Prostate gland (tissue), 2 donors: ENCODE measurements at places on chromosomes 6 and 20. TPM values are rescaled to one million over a fixed set of nuclear protein-coding genes. Genes with fewer than 3 reads are reported as not detected.
A peak's percentile ranks its signal among the peaks of the same experiment; 100 is the strongest.

GRCh38 chr6:36616893-36617521 lies 22.8 kb downstream of the SRSF3 start:
- peak; percentile 79 for DNase-seq

- peak; percentile 67 for DNase-seq
Observed at GRCh38 chr20:20710443-20711315, 1.8 kb downstream of the RALGAPA2 start.

DNA sequence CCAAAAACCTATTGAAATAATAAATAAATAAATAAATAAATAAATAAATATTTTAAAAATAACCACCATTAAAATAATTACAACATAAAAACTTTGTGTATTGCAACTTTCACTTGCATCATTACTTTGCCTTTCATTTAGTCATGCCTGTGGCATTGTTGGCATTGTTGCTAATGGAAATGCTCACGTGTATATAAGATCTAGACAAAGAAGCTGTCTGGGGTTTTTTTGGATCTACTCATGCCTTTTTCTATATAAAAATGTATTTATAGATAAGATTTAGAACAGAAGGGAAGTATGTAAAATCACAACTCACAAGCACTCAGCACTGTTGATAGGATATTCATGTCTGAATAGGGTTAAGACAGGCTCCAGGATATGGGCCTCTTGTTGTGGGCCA lies 27.9 kb downstream of the GFRA4 start:
- no peak for DNase-seq

- peak; percentile 53 for DNase-seq
Observed at GRCh38 chr20:48658505-48658904, 169.3 kb downstream of the PREX1 start.

- no peak for DNase-seq
Observed at GRCh38 chr6:67889682-67889995, 745.4 kb upstream of the ADGRB3 start.

GRCh38 chr6:99334526-99335127 lies 14.8 kb downstream of the FAXC start:
- DNase-seq = peak; percentile 28

GRCh38 chr6:135832166-135832565 lies 19.3 kb upstream of the PDE7B start:
- DNase-seq = no peak

- no peak for DNase-seq
Observed at GRCh38 chr6:140833408-140833807, 1299.3 kb upstream of the GJE1 start.

DNA sequence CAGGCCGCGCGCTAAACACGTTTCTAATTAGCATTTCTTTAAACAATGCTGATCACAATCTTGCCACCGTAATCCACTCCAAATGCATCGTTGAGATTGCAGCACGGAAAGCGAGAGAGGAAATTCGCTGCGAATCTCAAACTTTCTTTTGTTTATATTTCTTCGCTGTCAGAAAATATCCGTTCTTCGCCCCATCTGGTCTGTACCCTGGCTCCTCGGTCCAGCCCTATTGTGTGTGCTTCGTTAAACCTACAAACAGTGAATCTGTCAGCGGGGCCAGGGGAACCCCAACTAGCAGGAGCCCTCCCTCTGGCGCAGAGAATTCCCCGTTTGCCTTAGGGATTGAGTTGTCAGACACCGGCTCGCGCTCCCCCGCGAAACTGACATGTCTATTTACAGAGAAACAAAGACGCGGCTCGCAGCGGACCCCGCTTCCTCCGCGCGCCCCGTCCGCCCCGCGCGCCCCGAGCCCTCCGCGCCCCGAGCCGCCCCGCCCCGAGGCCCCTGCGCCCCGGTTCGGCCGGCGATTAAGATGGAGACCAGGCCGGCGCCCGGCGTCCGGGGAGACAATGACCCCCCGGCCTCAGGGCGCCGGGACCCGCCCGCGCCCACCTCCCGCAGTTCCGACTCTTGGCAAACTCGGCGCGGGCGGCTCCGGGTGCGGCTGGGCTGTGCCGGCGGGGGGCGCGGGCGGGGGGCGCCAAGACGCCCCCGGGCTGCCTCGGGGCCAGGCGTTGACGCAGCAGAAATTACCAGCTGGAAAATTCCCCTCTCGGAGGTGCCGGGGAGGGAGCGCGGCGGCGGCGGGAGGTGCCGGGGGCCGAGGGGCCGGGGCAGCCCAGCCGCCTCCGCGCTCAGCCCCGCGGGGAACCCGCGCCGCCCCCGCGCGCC lies 874 bp downstream of the ZBTB46 start:
- DNase-seq = no peak

- DNase-seq = no peak
Observed at GRCh38 chr6:3308106-3308505, 49.4 kb downstream of the PSMG4 start.

GRCh38 chr6:134295953-134296553 lies 21.9 kb downstream of the SGK1 start:
- DNase-seq = no peak

- peak; percentile 51 for DNase-seq
Observed at GRCh38 chr6:166619912-166620311, 7.1 kb downstream of the RPS6KA2 start.

MROH8 gene
- total RNA-seq = 5.2 TPM

ZSCAN23 gene
- 5.7 TPM for total RNA-seq

DNA sequence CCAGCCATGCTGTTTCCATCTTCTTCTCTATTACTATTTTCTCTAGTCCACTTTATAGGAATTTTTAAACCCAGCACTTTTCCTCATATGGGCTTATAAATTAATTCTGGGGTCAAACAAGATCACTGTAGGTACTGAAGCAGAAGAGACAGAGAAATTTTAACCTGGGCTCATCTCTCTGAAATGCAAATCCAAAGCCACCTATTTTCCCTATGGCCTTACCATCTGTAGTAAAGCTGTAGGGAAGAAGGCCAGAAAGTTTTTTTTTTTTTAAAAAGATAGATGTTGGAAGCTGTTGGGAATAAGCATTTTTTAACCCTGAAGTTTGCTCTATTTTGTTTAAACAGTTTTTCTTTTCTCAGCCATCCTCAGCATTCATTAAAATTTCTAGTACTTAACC lies 367.4 kb downstream of the CD109 start:
- no peak for DNase-seq

- peak; percentile 78 for DNase-seq
Observed at GRCh38 chr6:7235712-7236305, 77.2 kb downstream of the SSR1 start.

PAK5 gene
- total RNA-seq = 1.4 TPM

- peak; percentile 97 for DNase-seq
Observed at GRCh38 chr20:33993576-33994221, at the start of gene RALY. Gene RALY (plus strand): TSS chr20:33993911. CDS start chr20:34072075, 78,164 bp downstream.

DNA sequence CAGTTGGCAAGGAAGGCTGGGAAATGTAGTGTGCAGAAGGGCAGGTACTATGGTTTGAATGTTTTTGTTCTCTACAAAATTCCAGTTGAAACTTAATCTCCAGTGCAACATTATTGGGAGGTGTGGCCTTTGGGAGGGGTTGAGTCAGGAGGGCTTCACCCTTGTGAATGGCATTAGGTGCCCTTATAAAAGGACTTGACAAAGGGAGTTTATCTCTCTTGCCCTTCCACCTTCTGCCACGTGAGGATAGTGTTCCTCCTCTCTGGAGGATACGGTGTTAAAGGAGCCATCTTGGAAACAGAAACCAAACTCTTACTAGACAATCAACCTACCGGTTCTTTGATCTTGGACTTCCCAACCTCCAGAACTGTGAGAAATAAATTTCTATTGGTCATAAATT lies 82.2 kb upstream of the LRFN2 start:
- DNase-seq = no peak

DNA sequence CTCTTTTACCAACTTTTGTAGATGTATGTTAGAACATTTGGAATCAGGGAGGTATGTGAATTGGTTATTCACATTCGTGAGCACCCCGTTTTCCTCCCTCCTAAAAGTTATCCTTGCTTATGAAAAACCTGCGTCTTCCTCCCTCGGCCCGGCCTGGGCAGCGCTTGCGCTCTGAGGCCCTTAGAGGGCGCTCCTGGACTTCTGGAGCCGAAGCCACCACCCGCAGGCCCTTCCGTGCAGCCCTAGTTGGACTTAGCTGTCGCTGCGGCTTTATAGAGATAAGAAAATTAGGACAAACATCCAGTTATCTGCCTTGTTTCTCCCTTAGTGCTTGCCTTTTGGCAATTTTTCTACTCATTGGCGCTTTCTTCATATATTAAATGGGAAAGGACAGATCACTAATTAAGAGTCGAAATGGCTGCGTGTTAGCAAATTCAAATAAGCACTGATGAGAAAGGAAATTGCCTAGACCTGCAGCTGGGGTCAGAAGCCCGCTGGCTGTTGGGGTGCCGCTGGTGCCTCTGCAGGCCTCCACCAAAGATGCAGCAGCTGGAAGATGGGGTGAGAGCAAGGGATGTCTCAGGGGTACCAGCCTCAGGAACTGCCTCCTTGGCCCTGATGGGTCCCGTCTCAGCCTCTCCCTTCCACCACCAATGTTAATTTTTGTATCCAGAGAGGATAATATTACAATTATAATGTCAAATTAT lies 5.2 kb downstream of the FNDC1 start:
- DNase-seq = peak; percentile 17

GRCh38 chr6:138250513-138251247 lies 32.4 kb upstream of the PBOV1 start:
- DNase-seq = peak; percentile 77

VGLL2 gene
- not detected for total RNA-seq

NR2E1 gene
- 0.91 TPM for total RNA-seq

DNA sequence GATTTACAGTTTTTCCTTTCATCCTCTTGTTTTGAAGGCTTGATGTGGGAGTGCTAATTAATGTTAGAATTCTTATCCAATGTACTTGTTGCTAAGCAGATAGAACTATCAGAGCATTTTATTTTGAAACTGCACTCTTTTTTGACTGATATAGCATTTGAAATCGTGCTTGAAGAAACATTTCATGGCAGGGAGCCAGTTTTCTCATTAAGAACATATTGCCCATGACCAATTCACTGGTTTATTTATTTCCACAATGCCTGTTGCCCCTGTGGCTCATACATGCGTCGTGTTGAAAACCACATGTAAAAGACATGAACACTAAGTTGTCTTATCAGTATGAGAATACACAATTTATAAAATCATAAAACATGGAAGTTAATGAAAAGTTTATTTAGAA lies 479.7 kb upstream of the FLRT3 start:
- no peak for DNase-seq

PNLDC1 gene
- total RNA-seq = 5.6 TPM

- DNase-seq = no peak
Observed at GRCh38 chr6:88483424-88483823, 317.3 kb upstream of the CNR1 start.

GRCh38 chr6:39812853-39813533 lies 20.8 kb downstream of the DAAM2 start:
- no peak for DNase-seq

- DNase-seq = no peak
Observed at GRCh38 chr6:80022803-80023202, 18.4 kb downstream of the TTK start.

GRCh38 chr6:112296122-112296521 lies 41.8 kb upstream of the LAMA4 start:
- no peak for DNase-seq

- DNase-seq = no peak
Observed at GRCh38 chr6:49519660-49520059, 19.9 kb downstream of the GLYATL3 start.
